HepG2 (cell line): ENCODE measurements at places on chromosomes 12 and 14. TPM values are rescaled to one million over a fixed set of nuclear protein-coding genes. Genes with fewer than 3 reads are reported as not detected.

MANSC4 gene
- not detected in 2 replicates for total RNA-seq

ARHGAP9 gene
- total RNA-seq: 0.18 TPM in 1 of 2 replicates, not detected in the other

GPRC5A gene
- 0.24 and 0.27 TPM in 2 replicates for total RNA-seq

ACSS3 gene
- 86.3 and 95.7 TPM in 2 replicates for total RNA-seq

DNA sequence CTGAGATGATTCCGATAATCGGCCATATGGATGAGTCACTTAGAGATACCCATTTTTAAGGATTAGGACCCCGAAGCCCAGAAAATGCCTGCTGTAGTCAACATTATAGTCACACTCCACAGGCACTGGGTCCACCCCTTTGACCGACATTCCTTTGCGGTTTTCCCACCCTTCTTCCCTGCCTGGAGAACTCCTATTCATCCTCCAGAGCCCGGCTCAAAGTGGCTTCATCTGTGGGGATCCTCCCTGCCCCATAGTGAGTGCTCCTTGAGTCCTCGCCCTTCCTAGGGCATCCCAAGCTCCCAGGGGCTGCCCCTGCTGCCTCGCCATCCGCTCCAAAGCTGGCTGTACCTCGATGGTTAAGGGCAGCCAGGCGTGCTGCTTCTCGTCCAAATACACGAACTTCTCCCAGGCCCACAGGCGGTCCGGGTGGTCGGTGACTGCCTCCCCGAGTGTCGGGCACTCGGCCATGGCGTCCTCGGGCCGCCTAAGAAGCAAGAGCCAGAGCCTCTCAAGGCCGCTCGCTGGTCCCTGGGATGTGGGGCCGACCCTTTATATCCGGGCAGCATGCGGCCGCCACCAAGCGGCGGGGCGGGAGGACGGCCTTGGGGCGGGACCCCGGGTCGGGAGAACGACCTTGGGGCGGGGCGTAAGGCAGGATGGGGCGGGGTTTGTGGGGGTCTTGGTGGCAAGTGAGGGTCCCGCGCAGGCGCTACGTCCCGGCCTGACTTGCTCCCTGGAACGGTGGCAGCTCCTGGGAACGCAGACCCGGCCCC lies at the start of gene TCL1A:
Gene TCL1A, minus strand, starts transcription at position 530 of the 776 bp plus-strand sequence. Its CDS starts 59 bp downstream, at position 471.
- no peak for DNase-seq

- peak; percentile 2 for DNase-seq
Observed at GRCh38 chr12:54935235-54935951, 49.2 kb downstream of the TESPA1 start.

DNA sequence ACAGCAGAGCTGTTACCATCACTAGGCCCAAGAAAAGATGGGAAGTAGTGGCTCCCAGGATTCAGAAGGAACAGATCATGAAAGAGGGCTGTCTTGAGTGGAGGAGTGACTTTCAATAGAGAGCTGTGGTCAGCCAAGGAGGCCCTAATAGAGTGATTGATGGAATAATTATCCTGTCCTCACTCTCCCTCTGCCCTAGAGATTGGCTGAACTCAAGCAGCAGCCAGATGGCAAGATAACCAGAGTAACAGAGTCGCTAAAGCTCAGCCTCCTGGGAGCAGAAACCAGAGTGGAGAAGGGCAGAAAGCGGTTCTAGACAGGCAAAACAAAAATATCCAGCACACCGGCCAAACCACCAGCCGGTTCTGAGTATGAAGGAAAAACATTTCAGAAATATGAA lies 23.1 kb downstream of the GMFB start:
- no peak for DNase-seq

DNA sequence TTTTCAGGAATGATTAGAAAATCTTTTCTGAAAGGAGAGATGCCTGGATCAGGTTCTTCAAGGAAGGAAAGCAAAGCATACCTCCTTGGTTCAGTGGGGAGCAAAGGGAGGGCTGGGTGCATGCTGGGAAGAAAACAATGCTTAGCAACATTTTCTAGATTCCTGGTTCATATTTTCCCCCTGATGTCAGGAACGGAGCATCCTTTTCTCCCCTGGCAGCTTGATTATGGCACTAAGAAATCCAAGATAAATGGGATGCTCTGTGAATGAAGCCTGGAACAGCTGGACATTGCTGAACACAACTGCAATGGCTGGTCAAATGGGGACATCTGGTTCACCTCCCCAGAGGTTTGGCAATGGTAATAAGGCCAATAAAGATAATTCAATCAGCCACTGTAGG lies 50.9 kb downstream of the KCNA5 start:
- no peak for DNase-seq

GRCh38 chr12:9872742-9873141 lies 3.6 kb upstream of the CLEC2B start:
- no peak for DNase-seq

GRCh38 chr14:96567289-96567899 lies 65.2 kb downstream of the PAPOLA start:
- peak; percentile 21 for DNase-seq

DNA sequence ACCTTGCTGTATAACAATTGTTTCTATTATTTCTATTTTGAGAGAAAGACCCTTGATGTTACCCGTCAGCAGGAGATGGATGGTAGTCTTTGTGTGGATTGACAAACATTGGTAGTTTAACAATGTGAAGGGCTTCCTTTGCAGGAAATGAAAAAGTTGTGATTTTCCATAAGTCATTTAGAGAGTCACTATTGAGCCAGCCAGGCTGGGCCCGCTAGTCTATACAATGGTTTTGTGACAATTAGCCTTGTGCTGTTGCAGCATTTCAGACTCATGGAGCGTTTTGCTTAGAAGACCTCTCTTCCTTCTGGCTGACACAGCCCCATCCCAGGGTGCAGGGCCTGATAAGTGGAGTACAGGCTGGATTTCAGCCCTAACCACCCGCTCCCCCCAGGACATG lies 18.3 kb upstream of the SLC38A2 start:
- peak; percentile 57 for DNase-seq

- no peak for DNase-seq
Observed at GRCh38 chr14:71964716-71965115, 32.5 kb downstream of the RGS6 start.
